ENCODE measurements at places on chromosomes 6 and 20.

GRCh38 chr20:53996584-53997486, 73.6 kb downstream of the BCAS1 start:
- no peak for DNase-seq

GRCh38 chr6:31736768-31737314, 511 bp upstream of the CLIC1 start:
- DNase-seq, result no peak

- DNase-seq, result no peak
These were observed 367.2 kb downstream of the EPM2A start for GRCh38 chr6:145368075-145368474.

DNA sequence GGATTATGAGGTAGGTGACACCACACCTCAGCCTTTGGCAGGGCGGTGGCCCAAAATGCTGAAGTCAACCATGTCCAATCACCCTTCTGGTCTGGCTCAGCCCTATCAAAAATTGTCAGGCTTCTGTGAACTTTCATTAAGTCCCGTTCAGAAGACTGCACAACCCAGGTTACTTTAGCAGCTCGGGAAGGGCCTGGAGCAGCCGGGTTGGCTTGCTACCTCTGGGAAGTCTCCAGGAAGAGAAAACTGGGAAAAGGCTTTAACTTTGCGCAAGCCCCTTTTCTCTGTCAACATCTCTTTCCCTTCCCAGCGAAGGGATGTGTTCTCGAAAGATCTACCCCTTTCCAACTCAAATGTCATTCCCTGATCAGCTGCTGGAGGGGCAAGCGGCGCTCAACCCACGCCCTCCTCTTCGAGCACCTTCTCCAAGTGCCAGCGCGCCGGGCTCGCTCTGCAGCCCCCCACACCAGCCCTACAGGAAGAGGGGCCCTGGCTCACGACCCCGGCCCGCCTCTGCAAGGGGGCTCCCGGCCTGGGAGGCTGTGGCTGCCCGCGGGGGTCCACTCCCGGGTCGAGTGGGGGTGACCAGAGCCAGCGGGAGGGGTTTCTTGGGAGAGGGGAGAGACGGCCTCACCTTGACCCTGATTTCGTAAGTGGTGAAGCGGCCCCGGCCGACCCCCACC, 573 bp downstream of the SNX3 start:
- DNase-seq, result no peak

GRCh38 chr20:13337090-13337784, 116.2 kb downstream of the ISM1 start:
- no peak for DNase-seq

GRCh38 chr6:71478834-71479541, 190.4 kb downstream of the OGFRL1 start:
- DNase-seq, result no peak

- no peak for DNase-seq
These were observed 673.6 kb downstream of the CD109 start for GRCh38 chr6:74369556-74369993.

DNA sequence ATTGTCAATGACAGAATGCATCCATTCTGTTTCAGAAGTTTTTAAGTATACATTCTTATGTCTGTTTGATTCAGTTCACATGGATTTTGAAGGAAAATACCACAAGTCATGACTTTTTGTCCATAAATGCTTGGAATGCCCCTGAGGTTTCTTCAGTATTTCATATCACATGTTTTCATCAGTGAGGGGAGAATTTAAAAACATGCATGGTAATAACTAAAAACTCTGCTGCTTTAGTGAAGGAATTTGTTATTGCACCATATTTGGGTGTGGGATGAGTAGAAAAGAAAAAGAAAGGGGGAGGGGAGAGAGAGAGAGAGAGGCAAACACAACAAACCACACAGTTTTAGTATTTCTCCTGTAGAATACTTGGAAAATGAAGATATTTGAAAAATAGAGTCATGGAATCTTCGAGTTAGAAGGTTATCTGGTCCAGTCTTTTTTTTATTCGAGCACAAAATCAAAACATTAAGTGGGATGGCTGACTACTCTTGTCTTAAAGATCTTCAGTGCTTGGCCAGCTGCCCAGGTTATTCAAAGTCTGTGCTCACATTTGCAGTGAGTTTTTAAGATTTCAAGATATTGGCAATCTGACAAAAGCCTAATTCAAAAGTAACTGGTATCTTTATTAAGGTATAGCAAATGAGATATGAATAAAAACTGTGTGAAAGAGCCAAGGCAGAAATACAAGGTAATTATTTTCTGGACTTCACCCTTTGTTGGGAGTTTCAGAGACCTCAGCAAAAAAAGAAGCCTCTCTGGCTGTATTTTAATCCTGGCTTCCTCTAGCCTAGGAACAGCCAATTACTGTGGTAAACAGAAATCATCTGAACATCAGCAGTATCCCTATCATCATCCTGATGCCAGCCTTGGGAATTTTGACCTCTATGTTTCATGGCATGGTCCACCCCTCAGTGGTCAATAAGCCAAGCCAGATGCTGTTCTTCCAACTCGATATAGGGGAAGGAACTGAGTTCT, 687.9 kb upstream of the CITED2 start:
- DNase-seq, result no peak

- no peak for DNase-seq
These were observed 13.0 kb upstream of the SLC16A10 start for GRCh38 chr6:111074311-111074710.

DNA sequence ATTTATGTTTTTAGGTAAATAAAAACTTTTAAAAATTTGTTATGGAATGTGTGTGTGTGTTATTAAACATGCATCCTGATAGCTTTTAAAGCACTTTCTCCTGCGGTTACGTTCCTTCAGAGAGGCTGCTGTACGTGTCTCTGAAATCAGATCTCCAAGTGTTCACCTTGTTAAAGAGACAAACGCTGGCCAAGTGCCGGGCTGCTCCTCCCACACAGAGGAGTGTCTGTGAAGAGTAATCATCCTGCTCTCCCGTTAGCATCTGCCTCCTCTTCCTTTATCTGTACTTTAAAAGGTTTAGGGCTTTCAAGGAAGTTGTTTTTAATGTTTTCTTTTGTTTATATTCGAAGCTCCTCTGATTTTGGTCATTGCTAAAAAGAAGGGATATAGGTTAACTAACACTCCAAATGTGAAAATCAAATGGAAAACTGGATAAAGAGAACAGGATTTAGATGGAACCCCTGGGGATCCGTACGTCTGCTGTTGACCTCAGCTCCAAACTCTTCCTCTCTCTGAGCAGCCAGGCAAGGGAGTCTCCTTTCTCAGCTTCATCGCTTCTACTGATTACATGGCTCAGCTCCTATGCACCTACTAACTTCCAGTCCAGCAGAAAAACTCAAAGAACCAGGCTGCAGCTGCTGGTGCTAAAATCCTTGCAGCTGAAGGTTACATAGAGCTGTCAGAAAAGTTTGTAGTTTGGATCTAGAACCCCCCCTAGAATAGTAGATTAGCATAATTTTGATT, 20.0 kb downstream of the IRF4 start:
- no peak for DNase-seq

Measured in iPS DF 6.9 (cell line).